ENCODE measurements at places on chromosomes 2 and 18.

DNA sequence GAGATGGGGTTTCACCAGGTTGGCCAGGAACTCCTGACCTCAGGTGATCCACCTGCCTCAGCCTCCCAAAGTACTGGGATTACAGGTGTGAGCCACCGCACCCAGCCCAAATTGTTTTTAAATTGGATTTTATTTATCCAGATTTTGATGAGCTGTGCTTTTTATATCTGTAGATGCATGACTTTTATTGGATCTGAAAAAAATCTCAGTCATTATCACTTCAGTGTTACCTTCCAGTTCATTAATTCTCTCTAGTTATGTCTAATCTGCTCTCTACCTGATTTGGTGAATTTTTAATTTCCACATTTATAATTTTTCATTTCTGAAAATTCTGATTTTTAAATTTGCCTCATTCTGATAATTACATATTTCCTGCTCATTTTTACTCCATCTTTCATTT lies 13.5 kb downstream of the AGFG1 start:
- DNase-seq = no peak

GRCh38 chr2:184743096-184743495 lies 144.8 kb downstream of the ZNF804A start:
- DNase-seq = no peak

DNA sequence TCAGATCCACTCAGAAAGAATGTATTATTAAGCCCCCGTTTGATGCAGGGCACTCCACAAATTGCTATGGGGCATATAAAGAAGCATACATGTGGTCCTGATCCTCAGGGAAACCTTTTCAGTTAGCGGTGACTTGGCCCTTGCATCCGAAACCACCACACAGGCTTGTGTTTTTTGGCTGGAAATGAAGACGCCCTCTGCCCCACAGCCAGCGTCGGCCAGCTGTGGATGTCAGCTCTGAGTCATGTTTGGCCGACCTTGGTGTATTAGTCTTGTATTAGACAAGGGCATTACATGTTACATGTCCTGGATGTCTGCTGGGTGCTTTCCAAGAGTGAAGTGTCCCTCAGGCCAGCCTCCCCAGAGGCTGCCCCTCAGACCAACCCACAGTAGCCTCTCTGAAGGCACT lies 107.6 kb upstream of the MAP3K20 start:
- DNase-seq = no peak

DNA sequence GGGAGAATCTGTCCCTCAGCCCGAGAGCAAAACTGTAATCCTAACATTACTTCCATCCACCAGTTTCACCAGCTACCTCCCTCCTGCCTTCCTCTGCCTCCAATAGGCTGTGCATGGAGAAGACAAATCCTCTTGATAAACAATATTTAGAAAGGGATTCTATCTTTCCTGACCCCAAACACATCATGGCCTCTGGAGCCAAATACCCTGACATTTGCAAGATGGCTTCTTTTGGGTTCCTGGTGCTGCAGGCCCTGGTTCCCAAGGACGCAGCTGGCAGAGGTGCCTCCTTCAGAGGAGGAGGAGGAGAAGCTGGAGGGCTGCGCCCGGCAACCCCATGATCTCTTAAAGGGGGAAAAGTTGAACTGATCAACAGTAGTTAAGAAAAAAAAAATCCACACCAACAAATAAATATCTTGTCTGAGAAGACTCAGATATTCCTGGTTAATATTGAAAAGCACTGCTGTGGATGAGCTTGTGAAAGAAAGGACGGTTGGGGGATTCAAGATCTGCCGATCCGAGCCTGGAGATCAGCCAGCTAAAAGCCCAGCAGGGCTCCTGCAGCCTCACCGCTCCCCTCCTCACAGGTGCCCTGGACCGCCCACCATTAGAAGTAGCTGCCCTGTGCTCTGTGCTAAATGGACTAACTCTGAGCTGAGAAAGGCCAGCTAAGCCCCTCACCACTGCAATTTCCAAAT lies 116.8 kb downstream of the MSH2 start:
- peak; percentile 32 for DNase-seq

DNA sequence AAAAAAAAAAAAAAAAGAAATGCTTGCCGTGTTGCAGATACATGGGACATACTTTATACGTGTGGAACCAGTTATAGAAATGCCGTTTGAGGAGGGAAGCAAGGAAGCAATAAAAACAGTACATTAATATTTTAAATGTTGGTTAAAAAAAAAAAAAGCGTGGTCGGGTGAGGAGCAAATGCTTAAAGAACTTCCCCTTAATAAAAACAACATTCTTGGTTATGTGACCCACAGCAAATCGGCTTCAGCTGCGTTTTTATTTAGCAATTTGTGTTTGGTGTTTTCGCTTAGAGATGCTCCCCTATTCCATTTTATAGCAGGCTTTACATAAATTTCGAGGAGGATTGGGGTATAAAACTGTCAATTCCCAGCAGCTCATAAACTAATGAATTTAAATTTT lies 223.6 kb downstream of the LRRTM1 start:
- DNase-seq = no peak

GRCh38 chr2:112884869-112885505 lies 26.0 kb upstream of the IL37 start:
- DNase-seq = peak; percentile 16

DNA sequence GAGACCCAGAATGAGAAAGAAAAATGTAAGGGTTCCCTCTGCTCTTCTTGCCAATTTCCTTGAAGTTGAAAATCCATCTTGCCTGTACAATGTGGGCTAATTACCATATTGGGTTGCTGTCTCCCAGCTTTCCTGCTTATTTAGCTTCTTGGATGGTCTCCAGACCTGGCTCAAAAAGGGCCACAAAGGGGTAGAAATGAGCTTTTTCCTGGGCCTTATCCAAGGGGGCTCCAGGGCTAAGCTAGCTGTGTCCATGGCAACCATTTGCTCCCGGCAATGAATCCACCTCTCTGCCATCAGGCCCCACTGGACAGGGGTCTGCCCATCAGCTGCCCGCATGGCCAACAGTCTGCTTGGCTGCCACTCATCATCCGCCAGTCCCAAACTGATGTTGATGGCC lies 85.0 kb downstream of the BOD1L2 start:
- no peak for DNase-seq

GRCh38 chr18:5451871-5452270 lies 91.9 kb downstream of the EPB41L3 start:
- DNase-seq = no peak

DNA sequence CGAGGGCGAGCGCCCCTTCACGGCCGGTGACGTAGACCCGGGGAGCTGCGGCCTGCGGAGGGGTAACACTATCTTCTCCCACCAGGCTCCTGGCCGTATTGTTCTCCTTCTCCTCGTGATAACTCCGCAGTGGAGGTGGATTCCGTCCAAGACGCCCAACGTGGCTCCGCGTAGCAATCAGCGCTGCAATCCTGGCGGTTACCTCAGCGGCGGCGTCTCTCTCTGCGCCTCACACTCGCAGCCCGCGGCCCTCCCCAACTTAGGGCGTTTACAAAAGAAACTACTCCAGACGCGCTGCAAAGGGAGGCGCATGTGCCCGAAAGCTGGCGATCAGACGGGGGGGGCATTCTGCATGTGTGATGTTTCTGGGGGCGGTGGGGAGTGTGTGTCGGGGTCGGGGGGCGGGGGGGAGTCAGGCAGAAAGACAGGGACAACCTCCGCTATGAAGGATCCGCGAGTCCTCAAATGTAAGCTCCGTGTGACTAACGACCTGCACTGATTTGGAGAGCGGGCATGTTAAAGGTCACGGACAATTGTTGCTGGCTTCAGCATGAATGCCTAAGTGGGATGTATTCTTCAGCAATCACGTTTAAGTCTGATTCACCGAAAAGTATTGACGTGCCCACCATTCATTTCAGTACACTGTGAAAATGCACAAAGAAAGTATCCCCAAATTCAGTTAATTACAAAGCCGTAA lies 1.3 kb upstream of the ZNF516 start:
- peak; percentile 85 for DNase-seq

GRCh38 chr2:95121093-95121406 lies 558 bp downstream of the MRPS5 start:
- DNase-seq = no peak

- DNase-seq = no peak
Observed at GRCh38 chr18:7535436-7536205, 31.5 kb upstream of the PTPRM start.

GRCh38 chr2:12316476-12316875 lies 400.3 kb upstream of the TRIB2 start:
- DNase-seq = no peak

DNA sequence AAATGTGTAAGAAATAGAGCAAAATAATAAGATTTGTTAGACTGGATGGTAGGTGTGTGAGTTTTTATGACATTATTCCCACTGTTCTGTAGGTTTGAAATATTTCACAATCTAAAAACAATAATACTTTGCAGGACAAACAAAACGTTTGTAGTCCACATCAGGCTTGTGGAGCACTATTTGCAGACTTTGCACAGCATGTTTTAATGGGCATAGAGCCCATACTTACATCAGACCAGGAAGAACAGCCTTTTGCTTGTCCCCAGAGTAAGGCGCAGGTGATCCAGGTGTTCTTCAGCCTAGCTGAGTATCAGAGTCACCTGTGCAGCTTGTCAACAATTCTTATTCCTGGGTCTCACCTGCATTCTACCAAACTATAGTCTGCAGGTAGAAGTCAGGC lies 9.1 kb upstream of the STK39 start:
- no peak for DNase-seq

GRCh38 chr2:165390875-165391274 lies 78.6 kb upstream of the CSRNP3 start:
- DNase-seq = no peak

DNA sequence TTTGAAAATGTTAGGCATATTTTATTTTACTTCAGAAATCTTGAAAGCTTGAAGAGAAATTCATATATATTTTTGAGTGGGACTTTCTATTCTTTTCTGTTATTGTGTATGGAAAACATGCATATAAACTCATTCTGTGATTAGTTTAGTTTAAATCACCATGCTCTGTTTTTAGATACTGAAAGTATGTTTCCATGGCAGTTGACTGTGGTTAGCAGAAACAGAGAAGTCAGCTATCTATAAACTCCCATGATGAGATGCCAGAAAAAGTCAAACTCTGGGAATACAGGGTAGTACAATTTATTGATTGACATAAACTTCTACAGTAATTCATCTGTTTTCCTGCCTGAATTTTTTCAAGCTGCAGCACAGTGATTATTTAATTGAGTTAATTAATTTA lies 905.3 kb upstream of the VRK2 start:
- DNase-seq = no peak

- peak; percentile 15 for DNase-seq
Observed at GRCh38 chr2:153005071-153005730, 286.8 kb downstream of the ARL6IP6 start.

DNA sequence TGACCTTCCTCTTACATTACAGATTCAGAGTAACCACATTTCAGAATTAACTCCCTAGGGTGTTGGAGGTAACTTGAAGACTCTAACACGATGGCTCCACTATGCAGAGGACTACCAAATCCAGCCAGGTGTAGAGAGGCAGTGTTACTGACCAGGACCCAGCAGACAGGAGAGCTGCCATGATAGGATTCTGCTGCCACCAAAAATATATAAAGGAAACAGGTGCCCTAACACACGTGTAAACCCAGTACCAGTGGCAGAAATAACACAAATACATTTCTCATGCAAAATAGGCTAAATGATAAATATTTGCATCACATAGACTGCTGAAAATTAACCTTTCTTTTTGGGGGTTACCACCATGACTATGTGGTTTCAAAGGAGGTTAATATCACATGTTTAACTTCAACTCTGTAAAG lies 7.0 kb downstream of the ZBTB14 start:
- DNase-seq = no peak

Measured in retina (tissue), 1 donor.